ENCODE measurements at places on chromosomes 7 and 10. TPM values are rescaled to one million over a fixed set of nuclear protein-coding genes. Genes with fewer than 3 reads are reported as not detected.

The CCDC172 gene
- total RNA-seq: not detected

The MMP21 gene
- total RNA-seq: not detected

The ELFN1 gene
- total RNA-seq: 0.38 TPM

The PHYH gene
- total RNA-seq: 30.8 TPM

The VWDE gene
- total RNA-seq: 0.76 TPM

The WNT8B gene
- total RNA-seq: not detected

The AGFG2 gene
- total RNA-seq: 18.9 TPM

The PON3 gene
- total RNA-seq: 31.0 TPM

The DYNC1I1 gene
- total RNA-seq: not detected

The EN2 gene
- 0.99 TPM for total RNA-seq

The KLF14 gene
- total RNA-seq: not detected

The PTPRZ1 gene
- total RNA-seq: not detected

The PDK4 gene
- 10.3 TPM for total RNA-seq

The UFSP1 gene
- total RNA-seq: 6.9 TPM

The NUTM2B gene
- total RNA-seq: 0.34 TPM

The MNX1 gene
- 5.1 TPM for total RNA-seq

The TASOR2 gene
- total RNA-seq: 39.4 TPM

The FOXI2 gene
- not detected for total RNA-seq

The NACAD gene
- total RNA-seq: 0.19 TPM

The XRCC2 gene
- 3.3 TPM for total RNA-seq

The PPP1R9A gene
- total RNA-seq: 3.8 TPM

The OR2F1 gene
- total RNA-seq: not detected

The C10orf62 gene
- total RNA-seq: not detected

The CALHM3 gene
- 0.20 TPM for total RNA-seq

The PLXNA4 gene
- total RNA-seq: 1.1 TPM

The PDE6C gene
- not detected for total RNA-seq

The A1CF gene
- total RNA-seq: not detected

The CYP2E1 gene
- total RNA-seq: not detected

The SYPL1 gene
- total RNA-seq: 77.4 TPM

The PTF1A gene
- total RNA-seq: not detected

The ZNF804B gene
- not detected for total RNA-seq

The PLAC9 gene
- not detected for total RNA-seq

The SPDYE9 gene
- total RNA-seq: not detected

The STAMBPL1 gene
- 34.3 TPM for total RNA-seq

The PLXDC2 gene
- total RNA-seq: 0.06 TPM

The TMEM213 gene
- total RNA-seq: not detected

The OR2A5 gene
- total RNA-seq: not detected

The TMEM225B gene
- 1.0 TPM for total RNA-seq

The MLXIPL gene
- total RNA-seq: 1.4 TPM

The HERC4 gene
- 27.9 TPM for total RNA-seq

The FAM25A gene
- total RNA-seq: not detected

The RADIL gene
- 2.9 TPM for total RNA-seq

The CALN1 gene
- not detected for total RNA-seq

The CTAGE4 gene
- total RNA-seq: not detected

The MOGAT3 gene
- total RNA-seq: not detected

The VDAC2 gene
- total RNA-seq: 339 TPM

The CADPS2 gene
- total RNA-seq: 0.09 TPM

The ABCB4 gene
- total RNA-seq: not detected

The NPSR1 gene
- not detected for total RNA-seq

The CLCN1 gene
- total RNA-seq: not detected

The PAPOLB gene
- total RNA-seq: not detected

The PIP gene
- not detected for total RNA-seq

The CRHR2 gene
- not detected for total RNA-seq

The KNDC1 gene
- 1.4 TPM for total RNA-seq

The CRTAC1 gene
- total RNA-seq: 2.0 TPM

Measured in A549 treated with GW870086 at 1 μM for 4 hours (cell line).